Endothelial cell (in vitro differentiated cells): ENCODE measurements at places on chromosomes 7 and 10.

DNA sequence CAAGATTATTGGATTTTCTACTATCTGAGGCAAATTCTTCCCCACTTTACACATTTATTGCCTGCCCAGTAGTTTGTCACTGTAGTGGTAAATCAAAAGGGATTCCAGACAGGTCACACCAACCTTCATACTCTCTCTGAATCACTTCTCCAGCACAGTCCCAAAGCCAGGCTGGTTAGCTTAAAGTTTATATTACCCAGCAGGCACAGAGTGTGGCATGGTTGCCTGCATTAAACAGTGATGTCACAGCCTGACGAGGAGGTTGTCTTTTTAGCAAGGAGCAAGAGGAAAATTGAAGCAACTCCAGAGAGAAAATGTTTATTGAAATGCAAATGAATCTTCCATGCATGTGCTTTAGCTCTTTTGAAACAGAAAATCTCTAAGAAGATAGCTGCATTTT is 375.5 kb upstream of the CELF2 start:
- no peak for DNase-seq

- DNase-seq, result peak; percentile 84
These were observed 766 bp upstream of the EIF3B start for GRCh38 chr7:2353936-2354185.

- DNase-seq, result no peak
These were observed 51.3 kb upstream of the PIK3CG start for GRCh38 chr7:106813705-106814305.

GRCh38 chr7:158827411-158828132 is 1.7 kb downstream of the ESYT2 start:
- DNase-seq, result no peak

DNA sequence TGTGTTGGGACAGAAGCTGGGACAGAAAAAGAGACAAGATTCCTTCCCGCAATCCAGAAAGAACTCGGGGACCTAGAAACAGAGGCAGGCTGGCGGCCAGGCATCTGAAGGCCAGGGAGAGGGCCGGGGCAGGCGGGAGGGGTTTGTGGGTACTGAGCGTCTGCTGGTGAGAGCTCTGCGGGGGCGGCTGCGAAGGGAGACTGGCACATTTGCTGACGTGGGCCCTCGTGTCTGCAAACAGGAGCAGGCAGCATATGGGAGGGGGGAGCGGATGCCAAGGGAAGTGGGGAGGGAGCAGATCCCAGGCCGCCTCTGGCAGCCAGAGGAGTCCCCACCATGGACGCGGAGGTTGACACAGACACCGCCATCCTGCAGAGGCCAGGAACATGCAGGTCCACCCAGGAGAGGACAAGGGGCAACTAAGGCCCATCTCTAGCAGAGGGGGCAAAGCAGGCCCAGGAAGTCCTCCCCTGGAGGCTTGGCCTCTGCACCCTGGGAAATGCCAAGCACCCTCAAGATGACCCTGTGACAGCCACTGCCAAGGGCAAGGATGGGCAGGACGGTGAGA is 32.2 kb downstream of the KCNH2 start:
- no peak for DNase-seq

DNA sequence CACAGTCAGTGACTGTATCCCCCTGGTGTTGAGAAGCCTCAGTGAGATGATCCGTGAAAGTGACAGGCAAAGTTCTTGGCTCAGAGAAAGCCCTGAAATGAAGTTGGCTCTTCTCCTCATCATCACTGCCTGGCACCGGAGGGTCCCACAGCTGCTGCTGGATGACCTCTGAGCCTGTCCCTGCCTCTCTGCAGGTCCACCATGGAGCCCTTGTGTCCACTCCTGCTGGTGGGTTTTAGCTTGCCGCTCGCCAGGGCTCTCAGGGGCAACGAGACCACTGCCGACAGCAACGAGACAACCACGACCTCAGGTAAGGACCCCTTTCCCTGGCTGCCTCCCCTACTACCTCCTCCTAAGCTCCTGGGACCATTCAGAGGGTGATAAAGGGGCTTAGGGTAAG is 85.5 kb downstream of the MKI67 start:
- DNase-seq, result no peak

- no peak for DNase-seq
These were observed 102.7 kb downstream of the FAM53B start for GRCh38 chr10:124641282-124642087.

- no peak for DNase-seq
These were observed 11.5 kb downstream of the TAS2R16 start for GRCh38 chr7:122984021-122984420.

DNA sequence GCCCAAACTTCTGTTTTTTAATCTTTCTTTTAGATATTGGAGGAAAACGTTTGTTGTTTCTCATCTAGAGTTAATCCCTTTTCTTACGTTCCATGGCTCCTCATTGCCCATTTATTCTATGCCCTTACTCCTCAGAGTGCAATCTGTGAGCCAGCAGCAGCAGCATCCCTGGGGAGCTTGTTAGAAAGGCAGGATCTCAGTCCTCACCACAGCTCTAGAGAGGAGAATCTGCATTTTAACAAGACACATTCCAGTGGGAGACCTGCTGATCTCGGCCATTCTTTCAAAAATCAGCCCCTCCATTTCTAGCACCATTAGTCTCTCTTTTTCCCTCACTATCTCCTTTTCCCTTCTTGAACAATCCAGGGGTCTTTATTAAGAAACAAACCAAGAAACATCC is 84.4 kb upstream of the NOBOX start:
- DNase-seq, result no peak

- DNase-seq, result no peak
These were observed 10.9 kb downstream of the STK32C start for GRCh38 chr10:132296666-132297443.

DNA sequence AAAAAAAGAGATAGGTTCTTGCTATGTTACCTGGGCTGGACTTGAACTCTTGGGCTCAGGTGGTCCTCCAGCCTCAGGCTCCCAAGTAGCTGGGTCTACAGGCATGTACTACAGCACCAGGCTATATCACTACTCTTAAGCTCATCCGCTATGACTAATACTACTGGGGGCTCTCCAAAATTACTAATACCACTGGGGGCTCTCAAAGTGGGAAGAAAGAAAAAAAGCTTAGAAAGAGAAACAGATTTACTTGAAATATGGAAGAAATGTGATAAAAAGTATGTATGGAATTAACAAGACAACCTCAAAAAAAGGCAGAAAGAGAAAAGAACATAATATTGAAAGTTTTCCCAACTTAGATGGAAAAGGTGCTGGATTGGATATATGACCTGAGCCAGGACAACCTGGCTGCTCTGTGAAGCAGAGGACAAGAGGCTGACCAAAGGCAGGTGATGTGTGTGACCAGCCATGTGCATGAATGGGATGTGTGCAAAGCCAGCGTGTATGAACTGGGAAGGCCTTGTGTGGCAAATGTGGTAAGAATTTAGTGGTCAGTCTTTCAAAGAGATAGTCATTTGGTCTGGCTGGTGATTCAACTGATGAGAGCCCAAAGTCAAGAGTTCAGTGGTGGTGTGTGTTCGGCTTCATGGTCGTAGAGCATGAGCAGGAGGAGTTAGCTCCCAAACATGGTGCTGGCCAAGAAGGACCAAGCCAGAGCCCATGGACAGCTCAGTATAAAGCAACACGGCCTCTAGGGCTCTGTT is 232.4 kb upstream of the KLF14 start:
- DNase-seq, result no peak

DNA sequence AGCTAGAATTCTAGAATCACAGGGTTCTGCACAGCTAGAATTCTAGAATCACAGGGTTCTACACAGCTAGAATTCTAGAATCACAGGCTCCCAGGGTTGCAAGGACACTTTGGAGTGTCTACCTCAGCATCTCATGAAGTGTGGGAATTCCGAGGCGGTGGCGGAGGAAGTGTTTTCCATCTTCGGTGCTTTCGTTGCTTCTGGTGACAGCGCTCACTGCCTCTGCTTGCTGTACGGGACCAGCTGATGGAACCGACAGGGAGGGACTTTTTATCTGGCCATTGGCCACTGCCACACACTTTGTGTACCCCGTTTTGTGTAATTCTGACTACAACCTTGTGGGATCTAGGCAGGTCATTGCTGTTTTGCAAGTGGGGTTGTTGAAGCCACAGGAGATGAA is 29.5 kb downstream of the LHPP start:
- DNase-seq, result no peak

- DNase-seq, result peak; percentile 70
These were observed 174.8 kb downstream of the KIAA1217 start for GRCh38 chr10:24383681-24384106.

DNA sequence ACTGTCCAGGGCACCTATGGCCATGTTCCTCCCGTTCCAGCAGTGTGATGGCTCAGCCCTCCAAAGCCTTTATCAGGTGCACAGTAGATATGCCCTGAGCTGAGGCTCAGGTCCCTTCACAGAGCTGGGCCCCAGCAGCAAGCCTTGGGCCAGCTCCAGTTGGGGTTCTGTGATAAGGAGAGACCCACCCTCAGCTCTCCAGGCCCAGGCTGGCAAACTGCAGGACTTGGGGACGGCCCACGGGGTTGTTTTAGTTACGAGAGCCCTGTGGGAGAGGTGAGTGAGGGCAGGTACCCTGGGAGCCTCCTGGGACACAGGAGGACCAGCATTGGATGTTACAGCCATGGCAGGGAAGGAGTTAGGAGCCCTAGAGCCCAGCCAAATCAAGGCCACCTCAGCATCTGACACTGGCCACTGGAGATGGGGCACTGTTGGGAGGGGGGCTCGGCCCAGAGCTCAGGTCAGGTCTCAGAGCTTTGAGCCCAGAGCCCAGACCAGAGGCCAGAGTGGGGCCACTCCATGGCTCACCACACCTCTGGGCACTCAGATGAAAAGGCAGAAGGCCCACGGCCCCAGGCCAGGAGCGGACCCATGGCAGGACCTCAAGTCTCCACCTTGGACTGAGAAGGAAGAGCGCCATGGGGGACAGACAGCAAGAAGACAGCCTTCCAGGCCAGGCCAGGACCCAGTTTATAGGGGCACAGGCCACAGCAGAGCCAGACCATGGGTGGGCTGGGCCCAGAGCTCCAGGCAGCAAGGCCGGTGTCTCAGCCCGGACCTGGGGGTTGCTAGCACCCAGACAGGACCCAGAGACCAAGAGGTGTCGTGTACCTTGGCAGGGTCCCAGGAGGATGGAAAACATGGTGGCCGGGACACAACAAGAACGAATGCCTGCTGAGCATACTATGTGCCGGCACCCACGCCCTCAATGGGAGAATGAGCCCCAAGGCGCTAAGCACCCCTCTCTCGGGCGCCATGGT is 12.8 kb downstream of the GRID1 start:
- no peak for DNase-seq

DNA sequence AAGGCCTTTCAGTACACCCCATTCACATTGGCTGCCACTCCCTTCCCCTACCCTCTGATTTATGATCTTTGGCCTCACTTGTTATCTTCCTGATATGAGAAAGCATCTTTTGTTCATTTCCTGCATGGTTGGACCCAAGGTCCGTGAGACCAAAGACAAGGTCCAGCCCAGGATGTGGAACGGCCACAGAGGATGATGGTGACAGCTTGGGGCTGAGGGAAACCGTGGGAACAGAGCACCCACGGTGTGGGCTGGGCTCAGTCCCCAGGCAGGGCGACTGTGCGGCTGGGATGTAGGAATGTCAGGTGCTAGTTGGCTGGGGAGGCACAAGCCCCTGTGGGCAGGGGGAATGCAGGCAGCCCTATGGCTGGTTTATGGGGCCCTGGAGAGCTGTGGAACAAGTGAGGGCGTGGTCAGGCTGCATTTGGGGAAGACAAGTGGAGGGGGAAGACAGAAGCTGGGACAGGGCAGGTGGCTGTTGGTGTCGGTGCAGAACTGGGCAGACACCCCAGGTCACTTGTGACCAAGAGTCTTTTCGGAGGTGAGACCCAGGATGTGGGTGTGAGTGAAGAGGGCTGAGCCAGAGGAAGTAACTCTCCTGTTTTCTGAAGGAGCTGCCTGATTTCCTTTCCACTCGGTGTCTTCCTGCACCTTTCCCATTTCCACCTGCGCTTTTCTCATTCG is 51.7 kb upstream of the IGFBP3 start:
- DNase-seq, result no peak

DNA sequence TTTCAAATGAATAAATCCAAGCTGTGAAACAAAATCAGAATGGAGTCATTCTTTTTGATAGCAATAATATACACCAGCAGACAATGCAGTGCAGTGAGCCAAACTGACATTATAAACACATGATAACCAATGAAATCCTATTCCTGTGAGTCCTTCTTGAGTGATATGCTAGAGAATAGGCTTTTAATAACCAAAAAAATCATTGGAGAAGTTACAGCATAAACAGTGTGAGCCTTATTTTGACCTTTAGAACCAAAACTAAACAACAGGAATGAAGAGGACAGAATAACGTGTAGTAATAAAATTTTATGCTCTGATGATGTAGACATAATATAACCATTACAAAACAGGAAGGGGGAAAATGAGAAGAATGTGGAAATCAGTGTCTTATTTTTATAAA is 8.7 kb downstream of the HUS1 start:
- DNase-seq, result no peak

DNA sequence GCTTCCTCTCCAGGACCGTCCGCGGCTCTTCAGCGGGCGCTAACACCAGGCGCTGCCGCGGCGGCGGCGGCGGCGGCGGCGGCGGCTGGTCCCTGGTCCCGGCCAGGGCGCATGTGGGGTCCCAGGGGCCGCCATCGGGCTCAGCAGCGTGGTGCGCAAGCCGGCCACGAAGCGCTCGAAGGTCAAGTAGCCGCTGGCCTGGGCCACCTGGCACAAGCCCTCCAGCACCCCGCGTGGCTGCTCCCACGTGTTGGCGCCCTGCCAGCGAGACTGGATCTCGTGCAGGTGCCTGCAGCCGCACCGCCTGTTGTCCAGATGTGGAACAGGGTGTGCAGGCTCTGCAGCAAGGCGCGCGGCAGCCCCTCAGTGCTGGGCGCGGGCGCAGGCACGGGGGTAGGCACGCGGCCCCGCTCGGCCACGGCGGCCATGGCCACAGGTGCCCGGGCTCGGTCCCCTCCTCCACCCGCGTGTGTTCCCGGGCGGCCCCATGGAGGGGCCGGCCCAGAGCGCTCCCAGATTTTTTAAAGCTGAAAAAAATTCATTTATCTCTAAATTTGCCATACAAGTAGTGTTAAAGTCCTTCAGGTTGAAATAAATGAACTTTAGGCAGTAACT is 884.2 kb upstream of the ZNF722 start:
- no peak for DNase-seq

GRCh38 chr7:14507617-14508016 is 394.9 kb downstream of the DGKB start:
- DNase-seq, result no peak

DNA sequence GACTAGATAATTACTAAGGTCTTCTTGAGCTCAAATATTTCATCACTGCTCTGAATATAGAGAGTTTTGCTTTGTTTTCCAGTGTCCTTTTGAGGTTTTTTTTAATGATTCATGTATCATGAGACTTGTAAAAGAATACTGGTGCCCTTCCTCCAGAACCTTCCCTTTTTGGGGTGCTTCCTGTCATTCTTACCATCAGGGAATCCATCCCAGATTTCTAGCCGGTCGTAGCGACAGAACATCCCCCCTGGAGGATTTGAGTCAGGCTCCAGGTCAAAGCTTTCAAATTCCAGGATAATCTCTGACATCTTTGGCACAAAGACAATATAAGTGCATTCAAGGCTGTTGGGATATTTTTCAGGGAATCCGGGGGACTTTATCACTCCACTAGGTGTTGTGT is 71.0 kb downstream of the NRP1 start:
- DNase-seq, result no peak

- DNase-seq, result no peak
These were observed 46.4 kb downstream of the PDGFA start for GRCh38 chr7:473211-473734.
